ENCODE measurements at places on chromosomes 1 and 21. TPM values are rescaled to one million over a fixed set of nuclear protein-coding genes. Genes with fewer than 3 reads are reported as not detected.

LCE3E gene
- total RNA-seq: not detected

LEFTY2 gene
- total RNA-seq: 2.1 TPM

DNA sequence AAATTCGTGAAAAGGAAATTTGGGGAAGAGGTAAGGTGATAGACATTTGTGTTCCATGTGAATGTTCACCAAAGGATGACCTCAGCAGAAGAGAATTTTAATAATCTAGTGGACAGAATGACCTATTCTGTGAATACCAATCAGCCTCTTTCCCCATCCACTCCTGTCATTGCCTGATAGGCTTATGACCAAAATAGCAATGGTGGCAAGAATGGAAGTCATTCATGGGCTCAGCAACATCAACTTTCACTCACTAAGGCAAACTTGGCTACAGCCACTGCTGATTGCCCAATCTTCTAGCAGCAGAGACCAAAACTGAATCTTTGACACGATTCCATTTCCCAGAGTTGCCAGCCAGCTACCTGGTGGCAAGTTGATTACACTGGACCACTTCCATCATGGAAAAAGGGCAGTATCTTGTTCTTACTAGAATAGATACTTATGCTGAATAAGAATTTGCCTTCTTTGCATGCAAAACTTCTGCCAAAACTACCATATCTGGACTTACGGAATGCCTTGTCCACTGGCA lies 348.7 kb upstream of the PBX1 start:
- no peak for DNase-seq

GRCh38 chr1:78640462-78640861 lies 9.2 kb upstream of the IFI44 start:
- no peak for DNase-seq

CNR2 gene
- not detected for total RNA-seq

- DNase-seq: no peak
These were observed 77.1 kb downstream of the GALNT2 start for GRCh38 chr1:230144010-230144614.

GRCh38 chr1:206556047-206556749 lies 48.9 kb downstream of the RASSF5 start:
- no peak for DNase-seq

C1QA gene
- total RNA-seq: 143 TPM

DNA sequence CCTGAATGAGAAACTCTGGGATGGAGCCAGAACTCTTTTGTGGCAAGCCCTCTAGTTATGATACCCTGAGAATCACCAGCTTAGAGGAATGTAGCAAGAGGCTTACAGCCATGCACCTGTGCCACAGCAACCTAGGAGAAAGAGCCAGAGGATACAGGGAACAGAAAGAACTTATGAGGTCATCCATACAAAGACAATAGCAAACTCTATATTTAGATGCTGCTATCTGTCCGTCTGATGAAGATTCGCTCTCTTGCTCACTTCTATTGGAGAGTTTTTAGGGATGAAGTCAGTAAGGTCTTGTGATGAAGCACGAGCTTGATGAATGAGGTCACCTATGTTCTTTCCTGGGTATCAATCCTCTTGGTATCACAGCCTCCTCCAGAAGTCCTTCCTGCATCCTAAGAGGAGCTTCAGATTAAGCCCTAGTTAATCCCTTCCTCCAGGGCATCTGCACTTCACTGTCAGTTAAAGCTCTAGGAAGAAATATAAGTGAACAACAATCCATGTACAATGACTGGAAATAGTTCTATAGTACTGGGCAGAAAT lies 185.6 kb downstream of the DAB1 start:
- no peak for DNase-seq
